ENCODE measurements at places on chromosomes 16 and 17. TPM values are rescaled to one million over a fixed set of nuclear protein-coding genes. Genes with fewer than 3 reads are reported as not detected.
A peak's percentile ranks its signal among the peaks of the same experiment; 100 is the strongest.

GRCh38 chr17:43558805-43559160 is 12.6 kb upstream of the ETV4 start:
- DNase-seq = no peak
- peaks cover 17% of the 10 kb centered on the region for H3K27me3 ChIP-seq
- no peak overlapping the region for H3K27ac ChIP-seq
- no peaks in the 10 kb centered on the region for H3K36me3 ChIP-seq
- H3K4me1 ChIP-seq = peaks cover 8% of the 10 kb centered on the region

GRCh38 chr16:82300374-82300951 is 130.4 kb upstream of the MPHOSPH6 start:
- no peak overlapping the region for H3K4me3 ChIP-seq
- no peaks in the 10 kb centered on the region for H3K36me3 ChIP-seq
- H3K4me1 ChIP-seq = no peaks in the 10 kb centered on the region
- H3K27ac ChIP-seq = no peak overlapping the region
- no peaks in the 10 kb centered on the region for H3K27me3 ChIP-seq

- H3K27ac ChIP-seq = no peak overlapping the region
- DNase-seq = peak; percentile 47
- no peaks in the 10 kb centered on the region for H3K27me3 ChIP-seq
- no peak overlapping the region for H3K4me3 ChIP-seq
- H3K4me1 ChIP-seq = peaks cover 20% of the 10 kb centered on the region
- H3K36me3 ChIP-seq = peaks cover 28% of the 10 kb centered on the region
Observed at GRCh38 chr17:4715063-4715744, 4.8 kb downstream of the ARRB2 start.

DNA sequence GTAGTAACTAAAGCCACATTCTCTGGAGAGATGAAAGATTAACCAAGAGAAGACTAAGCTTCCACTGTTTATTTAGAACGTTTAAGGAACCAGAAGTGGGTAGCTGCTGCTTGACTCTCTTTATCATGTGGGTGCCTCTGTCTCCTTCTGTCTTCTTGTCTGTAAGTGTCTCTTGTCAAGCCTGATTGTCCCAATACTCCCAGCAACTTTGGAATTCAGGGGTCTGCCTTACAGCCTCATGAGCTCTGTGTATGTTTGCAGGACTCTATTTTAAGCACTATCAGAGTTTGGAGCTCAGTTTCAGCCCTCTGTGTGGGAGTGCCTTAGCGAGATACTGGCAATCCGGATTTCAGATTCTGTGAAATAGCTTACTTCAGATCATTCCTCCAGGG is 29.3 kb upstream of the SPACA3 start:
- H3K27ac ChIP-seq = no peak overlapping the region
- H3K27me3 ChIP-seq = peaks cover 2% of the 10 kb centered on the region
- no peak overlapping the region for H3K4me3 ChIP-seq
- no peaks in the 10 kb centered on the region for H3K36me3 ChIP-seq
- no peaks in the 10 kb centered on the region for H3K4me1 ChIP-seq
- no peak for DNase-seq

DNA sequence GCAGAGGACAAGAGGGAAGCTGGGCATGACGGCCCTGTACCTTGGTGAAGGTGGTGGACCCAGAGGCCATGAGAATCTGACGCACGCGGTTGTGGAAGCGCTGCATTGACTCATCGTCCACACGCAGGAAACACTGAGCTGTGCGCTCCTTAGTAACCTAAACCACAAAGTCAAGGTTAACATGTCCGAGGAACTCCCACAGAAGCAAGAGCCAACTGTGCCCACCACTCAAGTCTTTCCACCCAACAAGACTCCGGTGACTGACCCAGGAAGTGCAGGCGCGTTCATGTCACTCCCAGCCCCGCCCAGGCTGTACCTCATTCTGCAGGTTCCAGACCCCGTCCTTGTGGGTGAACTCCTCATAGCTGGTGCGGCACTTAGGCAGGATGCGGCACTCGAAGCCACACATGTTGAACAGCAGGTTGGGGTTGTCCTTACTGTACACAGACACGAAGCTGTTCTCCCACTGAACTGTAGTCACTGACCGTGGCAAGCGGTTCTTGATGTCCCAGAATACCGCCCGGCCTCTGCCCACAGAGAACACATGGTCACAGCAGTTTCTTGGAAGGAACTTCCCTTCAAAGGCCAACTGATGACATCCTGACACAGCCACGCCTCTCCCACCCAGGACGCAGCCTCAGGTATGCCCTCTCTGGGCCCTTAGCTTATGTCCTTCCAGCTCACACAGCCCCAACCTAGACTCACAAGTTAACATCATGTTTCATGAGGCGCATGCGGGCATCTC is 11.5 kb downstream of the PRPF8 start:
- peaks cover 82% of the 10 kb centered on the region for H3K36me3 ChIP-seq
- no peaks in the 10 kb centered on the region for H3K27me3 ChIP-seq
- no peak for DNase-seq
- H3K4me1 ChIP-seq = peaks cover 4% of the 10 kb centered on the region
- no peak overlapping the region for H3K4me3 ChIP-seq
- no peak overlapping the region for H3K27ac ChIP-seq

DNA sequence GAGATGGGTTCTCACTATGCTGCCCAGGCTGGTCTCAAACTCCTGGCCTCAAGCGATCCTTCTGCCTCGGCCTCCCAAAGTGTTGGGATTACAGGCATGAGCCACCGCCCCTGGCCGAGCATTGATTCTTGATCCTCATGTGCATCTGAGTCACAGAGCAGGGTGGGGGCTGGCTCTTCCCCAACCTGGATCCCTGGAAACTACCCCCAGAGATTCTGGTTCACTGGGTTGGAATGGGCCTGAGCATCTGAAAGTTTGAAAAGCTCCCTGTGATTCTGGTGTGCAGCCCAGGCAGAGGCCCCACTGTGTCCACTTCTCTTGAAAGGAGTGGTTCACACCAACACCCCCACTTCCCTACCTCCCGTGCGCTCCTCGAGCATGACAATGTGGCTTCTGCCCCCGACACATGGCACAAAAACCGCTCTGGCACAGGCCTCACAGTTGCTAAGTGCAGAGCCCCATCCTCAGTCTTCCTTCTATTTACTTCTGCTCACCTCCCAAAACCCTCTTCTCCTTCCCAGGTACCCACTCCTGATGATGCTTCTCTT is 4.6 kb downstream of the QPRT start:
- no peak overlapping the region for H3K4me3 ChIP-seq
- no peak for DNase-seq
- H3K4me1 ChIP-seq = peaks cover 14% of the 10 kb centered on the region
- H3K27ac ChIP-seq = no peak overlapping the region
- peaks cover 21% of the 10 kb centered on the region for H3K36me3 ChIP-seq

- H3K36me3 ChIP-seq = no peaks in the 10 kb centered on the region
- peaks cover 15% of the 10 kb centered on the region for H3K27me3 ChIP-seq
Observed at GRCh38 chr17:8753136-8753975, 5.0 kb downstream of the SPDYE4 start.

GRCh38 chr17:47696717-47697642 is 3.0 kb downstream of the TBKBP1 start:
- no peak overlapping the region for H3K4me3 ChIP-seq
- peaks cover 42% of the 10 kb centered on the region for H3K36me3 ChIP-seq
- no peak overlapping the region for H3K27ac ChIP-seq
- H3K4me1 ChIP-seq = peaks cover 38% of the 10 kb centered on the region

GRCh38 chr17:538181-538973 is 176.3 kb downstream of the VPS53 start:
- H3K4me1 ChIP-seq = peaks cover 47% of the 10 kb centered on the region
- peaks cover 22% of the 10 kb centered on the region for H3K36me3 ChIP-seq
- H3K27me3 ChIP-seq = no peaks in the 10 kb centered on the region
- peak; percentile 92 for DNase-seq
- peak overlapping the region; percentile 68 for H3K27ac ChIP-seq

GRCh38 chr16:23784811-23785447 is 30.1 kb downstream of the CHP2 start:
- no peaks in the 10 kb centered on the region for H3K27me3 ChIP-seq
- no peak overlapping the region for H3K4me3 ChIP-seq
- no peaks in the 10 kb centered on the region for H3K36me3 ChIP-seq

DNA sequence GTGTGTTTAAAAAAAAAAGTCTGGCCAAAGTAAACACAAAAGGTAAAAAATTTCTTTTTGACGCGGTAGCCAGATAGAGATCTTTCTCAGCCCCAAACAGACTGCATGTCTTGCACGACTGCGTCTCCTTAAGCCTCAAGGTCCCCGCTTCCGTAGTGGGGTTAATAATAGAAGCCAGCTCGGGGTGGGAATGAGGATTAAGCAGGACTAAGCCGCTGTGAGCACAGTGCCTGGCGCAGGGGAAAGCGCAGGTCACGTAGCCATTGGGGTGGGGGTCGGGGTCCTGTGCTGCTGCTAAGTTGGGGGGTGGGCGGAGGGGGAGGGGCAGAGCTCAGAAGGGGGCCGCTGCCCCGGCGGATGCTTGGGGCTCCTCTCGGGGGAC is 521 bp downstream of the GGA2 start:
- peak overlapping the region; percentile 56 for H3K4me3 ChIP-seq
- H3K27ac ChIP-seq = peak overlapping the region; percentile 62
- H3K36me3 ChIP-seq = peaks cover 11% of the 10 kb centered on the region
- peak; percentile 75 for DNase-seq
- H3K27me3 ChIP-seq = no peaks in the 10 kb centered on the region
- H3K4me1 ChIP-seq = peaks cover 28% of the 10 kb centered on the region

DNA sequence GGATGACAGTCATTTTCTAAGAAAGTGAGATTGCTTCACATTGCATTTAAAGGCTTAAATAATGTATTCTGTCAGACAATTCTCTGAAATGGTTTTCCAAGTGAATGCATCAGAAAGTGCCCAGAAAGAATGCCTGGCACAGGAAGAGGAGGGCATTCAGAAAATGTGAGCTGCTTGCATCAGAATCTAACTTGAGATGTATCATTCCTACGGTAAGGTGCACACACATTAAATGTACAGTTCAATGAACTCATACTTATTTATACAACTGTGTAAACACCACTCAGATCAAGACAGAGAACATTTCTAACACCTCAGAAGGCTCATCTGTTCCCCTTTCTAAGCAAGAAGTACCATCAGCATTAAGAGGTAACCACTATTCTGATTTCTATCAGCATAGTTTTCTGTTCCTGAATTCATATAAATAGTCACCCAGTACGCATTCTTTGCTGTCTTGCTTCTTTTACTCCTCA is 638.0 kb downstream of the MAF start:
- no peak for DNase-seq
- no peak overlapping the region for H3K27ac ChIP-seq
- H3K36me3 ChIP-seq = no peaks in the 10 kb centered on the region
- H3K4me3 ChIP-seq = no peak overlapping the region
- no peaks in the 10 kb centered on the region for H3K4me1 ChIP-seq
- no peaks in the 10 kb centered on the region for H3K27me3 ChIP-seq

DNA sequence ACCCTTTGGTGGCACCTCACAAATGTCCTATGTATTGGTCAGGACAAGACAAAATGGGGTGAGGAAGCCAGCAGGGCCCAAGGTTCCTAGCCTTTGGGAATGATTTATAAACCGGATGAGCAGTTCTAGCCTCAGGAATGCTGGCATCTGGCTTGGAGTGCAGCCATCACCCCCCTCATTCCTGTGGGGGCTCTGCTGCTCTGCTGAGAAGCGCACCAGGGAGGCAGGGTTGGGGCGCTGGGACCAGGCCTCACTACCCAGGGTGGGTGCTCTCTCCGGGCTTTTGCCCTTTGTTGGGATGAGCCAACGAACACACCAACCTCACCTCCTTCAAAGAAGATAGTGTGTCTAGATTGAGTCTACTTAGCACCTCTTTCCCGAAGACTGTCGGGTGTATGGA is 39.2 kb downstream of the TMEM11 start:
- peak overlapping the region; percentile 52 for H3K27ac ChIP-seq
- H3K4me3 ChIP-seq = no peak overlapping the region
- peaks cover 32% of the 10 kb centered on the region for H3K36me3 ChIP-seq
- no peak for DNase-seq
- H3K4me1 ChIP-seq = peaks cover 42% of the 10 kb centered on the region
- H3K27me3 ChIP-seq = no peaks in the 10 kb centered on the region

GRCh38 chr16:89401641-89402445 is 88.5 kb downstream of the ANKRD11 start:
- H3K27ac ChIP-seq = no peak overlapping the region
- no peaks in the 10 kb centered on the region for H3K36me3 ChIP-seq
- DNase-seq = peak; percentile 88
- peaks cover 30% of the 10 kb centered on the region for H3K4me1 ChIP-seq

- peaks cover 22% of the 10 kb centered on the region for H3K4me1 ChIP-seq
- H3K36me3 ChIP-seq = no peaks in the 10 kb centered on the region
- no peak overlapping the region for H3K27ac ChIP-seq
- peaks cover 28% of the 10 kb centered on the region for H3K27me3 ChIP-seq
Observed at GRCh38 chr16:68445458-68445857, 2.9 kb downstream of the SMPD3 start.

GRCh38 chr17:5011928-5012327 is 14.2 kb downstream of the KIF1C start:
- H3K4me1 ChIP-seq = no peaks in the 10 kb centered on the region
- no peak overlapping the region for H3K27ac ChIP-seq
- DNase-seq = no peak
- no peaks in the 10 kb centered on the region for H3K27me3 ChIP-seq

GRCh38 chr16:72199761-72200337 is 27.9 kb upstream of the PMFBP1 start:
- peaks cover 12% of the 10 kb centered on the region for H3K4me1 ChIP-seq
- no peaks in the 10 kb centered on the region for H3K27me3 ChIP-seq
- DNase-seq = peak; percentile 33
- no peaks in the 10 kb centered on the region for H3K36me3 ChIP-seq
- H3K27ac ChIP-seq = no peak overlapping the region

- no peak overlapping the region for H3K27ac ChIP-seq
- H3K4me1 ChIP-seq = peaks cover 24% of the 10 kb centered on the region
- H3K4me3 ChIP-seq = no peak overlapping the region
- no peaks in the 10 kb centered on the region for H3K36me3 ChIP-seq
- peaks cover 24% of the 10 kb centered on the region for H3K27me3 ChIP-seq
- no peak for DNase-seq
Observed at GRCh38 chr17:48016112-48016511, 21.5 kb downstream of the COPZ2 start.

- DNase-seq = peak; percentile 58
- no peaks in the 10 kb centered on the region for H3K36me3 ChIP-seq
- H3K4me3 ChIP-seq = no peak overlapping the region
- H3K27me3 ChIP-seq = peaks cover 2% of the 10 kb centered on the region
Observed at GRCh38 chr16:82368041-82368440, 198.0 kb upstream of the MPHOSPH6 start.

Gene PLD6
- 3.9 TPM for total RNA-seq

Gene HOXB7
- total RNA-seq = 2.3 TPM

Gene KRT17
- total RNA-seq = 1.6 TPM

Gene CCDC92B
- 0.09 TPM for total RNA-seq

Gene TEX14
- 2.1 TPM for total RNA-seq

Gene SYT17
- total RNA-seq = 3.1 TPM

Gene CARHSP1
- 144 TPM for total RNA-seq

Gene GPR139
- not detected for total RNA-seq
